ENCODE measurements at places on chromosomes 2 and 18. TPM values are rescaled to one million over a fixed set of nuclear protein-coding genes. Genes with fewer than 3 reads are reported as not detected.

MRPL19 gene
- total RNA-seq: 43.5 TPM

DNA sequence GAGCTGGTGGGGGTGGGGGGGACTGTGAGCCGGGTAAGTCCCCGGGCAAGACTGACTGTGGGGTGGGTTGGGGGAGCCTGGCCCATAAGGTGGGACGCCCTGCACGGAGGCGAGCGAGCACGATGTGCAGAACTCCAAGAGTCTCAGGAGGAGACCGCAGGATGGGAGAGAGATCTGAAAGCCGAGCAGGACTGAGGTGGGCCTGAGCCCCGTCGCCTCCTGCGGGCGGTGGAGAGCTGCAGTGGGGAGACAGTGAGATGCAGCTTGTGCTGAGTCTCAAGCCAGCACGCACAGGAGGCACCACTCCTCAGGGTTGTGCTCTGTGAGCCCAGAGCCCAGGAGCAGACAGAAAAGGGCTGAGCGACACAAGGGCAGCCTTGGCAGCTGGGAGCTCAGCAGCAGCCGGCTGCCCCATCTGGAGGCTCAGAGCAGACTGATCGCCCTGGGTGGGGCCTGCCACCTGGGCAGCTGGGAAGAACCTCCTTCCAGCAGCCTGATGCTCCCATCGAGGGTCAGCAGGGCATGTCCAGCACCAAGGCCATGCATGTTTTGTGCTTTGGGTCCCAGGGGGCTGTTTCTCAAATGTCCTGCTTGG, 15.9 kb downstream of the ARHGEF4 start:
- no peak overlapping the region for H3K4me3 ChIP-seq
- peaks cover 16% of the 10 kb centered on the region for H3K27me3 ChIP-seq
- H3K27ac ChIP-seq: no peak overlapping the region
- H3K36me3 ChIP-seq: no peaks in the 10 kb centered on the region

OSBPL6 gene
- 6.5 TPM for total RNA-seq

- H3K27ac ChIP-seq: no peak overlapping the region
- H3K4me1 ChIP-seq: no peaks in the 10 kb centered on the region
- H3K36me3 ChIP-seq: no peaks in the 10 kb centered on the region
- H3K27me3 ChIP-seq: peaks cover 28% of the 10 kb centered on the region
- DNase-seq: no peak
- no peak overlapping the region for H3K4me3 ChIP-seq
Measured at GRCh38 chr2:16745466-16745865, 79.8 kb upstream of the CYRIA start.

Data from chondrocyte (in vitro differentiated cells).